Peyer's patch (tissue), 4 donors: ENCODE measurements at places on chromosomes 13 and 19. TPM values are rescaled to one million over a fixed set of nuclear protein-coding genes. Genes with fewer than 3 reads are reported as not detected.

- H3K36me3 ChIP-seq: no peaks in the 10 kb centered on the region
- peak; percentile 69 for DNase-seq
- H3K27me3 ChIP-seq: no peaks in the 10 kb centered on the region
These were observed 9.9 kb downstream of the SPACA6 start for GRCh38 chr19:51702825-51703574.

DNA sequence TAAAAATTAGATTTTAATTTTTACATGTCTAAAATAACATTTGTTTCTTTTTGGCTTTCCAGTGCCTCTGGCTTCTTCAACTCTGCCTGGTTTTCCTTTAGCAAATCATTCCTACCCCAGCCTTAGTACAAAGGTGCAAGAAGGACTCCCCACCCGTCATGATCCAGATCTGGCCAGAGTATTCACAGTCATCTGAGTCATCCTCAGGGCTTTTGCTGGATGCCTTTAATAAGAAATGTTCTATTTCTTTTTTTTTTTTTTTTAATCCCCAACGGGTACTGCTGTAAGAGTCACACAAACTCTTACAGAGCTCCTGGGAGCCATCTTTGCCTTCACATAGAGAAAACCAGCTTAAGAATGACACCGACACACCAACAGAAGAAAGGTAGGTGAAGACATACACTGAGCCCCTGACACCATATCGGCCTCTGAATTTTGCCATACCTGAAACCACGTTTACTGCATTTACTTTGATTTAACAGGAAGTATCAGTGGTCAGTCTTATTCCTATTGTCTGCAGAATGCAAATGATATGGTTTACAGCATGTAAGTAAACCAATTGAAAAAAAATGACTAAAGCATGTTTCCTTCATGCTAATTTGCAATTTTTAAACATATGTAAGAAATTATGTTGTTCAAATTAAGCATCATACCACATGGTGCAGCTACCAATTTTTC, 184.4 kb downstream of the NALCN start:
- no peaks in the 10 kb centered on the region for H3K27me3 ChIP-seq
- H3K4me3 ChIP-seq: no peak overlapping the region
- no peak for DNase-seq
- H3K27ac ChIP-seq: no peak overlapping the region
- H3K36me3 ChIP-seq: no peaks in the 10 kb centered on the region

PGLYRP1 gene
- total RNA-seq: not detected

DNA sequence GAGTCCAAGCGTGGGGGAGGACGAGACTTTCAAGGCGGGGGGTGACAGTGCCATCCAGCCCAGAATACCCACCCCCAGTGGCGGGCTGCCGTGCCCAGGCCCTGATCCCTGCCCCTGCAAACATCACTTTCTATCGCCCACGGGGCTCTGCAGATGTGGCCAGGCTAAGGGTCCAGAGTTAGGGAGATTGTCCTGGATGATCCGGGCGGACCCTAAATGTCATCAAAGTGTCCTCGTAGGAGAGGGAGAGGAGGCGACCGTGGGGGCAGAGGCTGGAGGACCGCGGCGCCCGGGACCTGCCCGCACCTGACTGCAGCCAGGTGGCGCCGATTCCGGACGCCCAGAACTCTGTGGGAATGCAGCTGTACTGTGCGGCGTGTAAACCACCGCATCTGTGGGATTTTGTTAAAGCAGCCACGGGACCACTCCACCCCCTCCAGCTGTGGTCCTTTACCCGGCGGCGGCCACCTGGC, 32.4 kb downstream of the GJA3 start:
- peak overlapping the region; percentile 57 for H3K4me3 ChIP-seq
- no peaks in the 10 kb centered on the region for H3K36me3 ChIP-seq
- no peaks in the 10 kb centered on the region for H3K27me3 ChIP-seq
- no peak for DNase-seq

- H3K4me3 ChIP-seq: no peak overlapping the region
- H3K27ac ChIP-seq: no peak overlapping the region
- DNase-seq: no peak
- no peaks in the 10 kb centered on the region for H3K36me3 ChIP-seq
These were observed 24.9 kb downstream of the RCBTB1 start for GRCh38 chr13:49560270-49561061.

GRCh38 chr13:96381681-96382080, 291.8 kb downstream of the HS6ST3 start:
- H3K4me1 ChIP-seq: no peaks in the 10 kb centered on the region
- H3K27ac ChIP-seq: no peak overlapping the region
- H3K36me3 ChIP-seq: no peaks in the 10 kb centered on the region
- H3K27me3 ChIP-seq: no peaks in the 10 kb centered on the region
- H3K4me3 ChIP-seq: no peak overlapping the region

- no peak for DNase-seq
- no peaks in the 10 kb centered on the region for H3K27me3 ChIP-seq
- no peaks in the 10 kb centered on the region for H3K36me3 ChIP-seq
- no peak overlapping the region for H3K4me3 ChIP-seq
- H3K27ac ChIP-seq: no peak overlapping the region
These were observed 416.4 kb downstream of the ITGBL1 start for GRCh38 chr13:101868585-101869469.

PRTN3 gene
- not detected for total RNA-seq

- H3K27me3 ChIP-seq: no peaks in the 10 kb centered on the region
- H3K36me3 ChIP-seq: no peaks in the 10 kb centered on the region
- no peak for DNase-seq
- no peaks in the 10 kb centered on the region for H3K4me1 ChIP-seq
- no peak overlapping the region for H3K4me3 ChIP-seq
These were observed 115.9 kb downstream of the DACH1 start for GRCh38 chr13:71751073-71751472.
